ENCODE measurements at places on chromosomes 4 and X.

- no peak for DNase-seq
Observed at GRCh38 chr4:144582105-144582850, 63.7 kb upstream of the HHIP start.

DNA sequence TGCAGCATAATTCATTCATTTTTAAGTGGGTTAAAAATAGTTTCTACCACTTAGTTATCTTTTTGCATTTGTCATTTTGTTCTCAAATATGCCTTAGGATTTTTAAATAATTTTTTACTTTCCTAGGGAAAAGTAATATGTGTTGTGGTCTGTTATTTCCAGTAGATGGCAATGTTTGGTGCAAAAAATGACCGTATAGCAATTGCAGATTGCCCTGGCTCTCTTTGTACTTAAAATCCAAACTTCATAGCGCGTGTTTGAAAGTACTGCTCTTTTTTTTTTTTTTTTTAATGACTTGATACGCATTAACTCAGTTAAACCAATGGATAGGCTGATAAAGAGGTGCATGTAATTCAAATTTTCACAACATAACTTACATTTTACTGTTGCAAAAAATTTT is 74.4 kb upstream of the RBMX start:
- no peak for DNase-seq

DNA sequence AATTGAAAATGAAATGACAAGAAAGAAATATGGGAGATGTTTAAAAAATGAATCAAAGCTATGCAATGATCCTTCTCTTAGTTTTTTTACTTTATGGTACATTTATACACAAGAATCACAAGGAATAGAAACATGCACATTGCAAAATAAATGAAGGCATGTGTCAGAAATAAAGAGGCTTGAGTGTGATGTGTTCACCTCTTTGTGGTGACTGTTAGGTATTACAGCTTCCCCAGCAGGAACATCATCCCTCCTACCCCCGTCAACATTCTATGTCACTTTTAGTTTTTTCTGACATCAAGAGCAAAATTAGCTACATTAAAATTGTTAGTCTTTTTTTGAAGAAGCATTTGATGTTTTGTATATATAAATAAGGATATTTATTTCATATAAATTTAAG is 214.8 kb downstream of the SLC4A4 start:
- no peak for DNase-seq

DNA sequence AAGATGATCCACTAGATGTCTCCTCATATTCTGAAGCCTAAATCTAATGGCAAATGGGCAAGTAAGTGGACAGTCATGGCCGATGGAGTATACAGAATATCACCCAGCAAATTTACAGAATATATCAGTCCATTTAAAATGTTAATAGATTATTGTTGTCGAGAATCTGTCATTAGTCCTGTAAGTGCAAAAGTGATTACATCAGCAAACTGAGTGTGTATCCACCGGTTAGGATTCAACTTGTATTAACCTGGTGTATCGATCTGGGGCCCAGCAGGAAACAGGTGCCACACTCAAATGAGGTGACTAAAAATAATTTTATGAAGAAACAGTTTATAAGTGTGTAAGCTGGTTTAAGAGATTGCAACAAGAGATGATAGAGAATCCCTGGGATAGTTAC is 367.9 kb upstream of the FAM47C start:
- no peak for DNase-seq

- DNase-seq = no peak
Observed at GRCh38 chr4:105092768-105093167, 53.9 kb upstream of the TET2 start.

DNA sequence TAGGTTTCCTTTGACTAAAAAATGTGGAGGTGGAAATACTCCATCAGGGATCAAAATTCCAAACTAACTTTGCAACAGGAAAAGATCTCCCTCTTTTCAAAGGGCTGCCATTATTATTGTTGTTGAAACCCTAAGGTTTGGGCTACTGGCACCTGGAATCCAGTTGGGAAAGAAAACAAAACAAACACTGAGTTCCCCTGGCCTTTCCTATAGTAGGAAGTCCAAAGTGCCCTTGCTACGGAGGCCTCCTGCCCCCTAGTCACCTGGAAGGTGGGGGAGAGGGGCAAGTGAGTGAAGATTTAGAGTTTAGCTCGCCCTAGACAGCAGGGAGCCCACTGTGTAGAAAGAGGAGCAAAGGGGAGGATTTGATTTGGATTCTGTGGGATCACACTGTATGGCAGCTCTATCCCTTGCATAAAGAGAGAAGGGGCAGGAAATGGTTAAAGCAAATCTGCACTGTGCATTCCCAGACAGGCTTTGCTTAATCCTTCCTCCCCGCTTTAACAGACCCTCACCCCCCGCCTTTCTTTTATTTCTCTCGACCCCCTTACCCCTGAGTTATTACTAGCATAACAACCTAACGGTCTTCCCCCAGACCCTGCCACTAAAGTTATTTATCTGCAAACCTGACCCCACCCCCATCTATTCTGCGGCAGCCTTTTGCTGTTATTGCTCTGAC is 627 bp upstream of the FAT4 start:
- no peak for DNase-seq

Data from left kidney (tissue), 8 donors.